Cardiac septum (tissue), 1 donor: ENCODE measurements at places on chromosomes 16 and 17.

- DNase-seq, result no peak
These were observed 12.6 kb upstream of the FOXJ1 start for GRCh38 chr17:76153640-76154039.

- no peak for DNase-seq
These were observed 89.4 kb downstream of the YPEL2 start for GRCh38 chr17:59420901-59421300.

DNA sequence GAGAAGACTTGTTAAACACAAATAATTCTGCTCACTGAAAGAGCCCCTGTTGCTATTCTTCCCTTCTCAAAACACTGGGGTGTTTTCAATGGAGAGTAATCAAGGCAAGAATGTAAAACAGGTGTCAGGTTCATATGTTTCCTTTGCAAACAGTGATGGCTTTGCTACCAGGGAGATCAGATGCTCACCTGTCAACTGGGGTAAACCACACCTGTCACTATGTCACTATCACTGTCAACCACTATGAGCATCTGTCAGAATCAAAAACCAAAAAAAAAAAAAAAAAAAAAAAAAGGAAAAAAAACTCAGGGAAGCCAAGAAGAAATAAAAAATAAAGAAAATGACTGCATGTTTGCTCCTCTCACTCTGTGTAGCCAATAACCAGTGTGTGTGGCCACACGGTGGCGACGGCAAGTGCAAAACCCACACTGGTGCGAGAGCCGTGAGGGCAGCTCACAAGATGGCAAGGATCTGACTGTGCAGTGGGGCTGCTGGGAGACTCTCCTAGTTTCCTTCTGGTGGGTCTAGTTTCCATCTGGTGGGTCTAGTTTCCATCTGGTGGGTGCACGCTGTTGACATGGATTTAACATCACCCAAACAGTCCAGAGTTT is 22.7 kb downstream of the USP22 start:
- DNase-seq, result no peak

DNA sequence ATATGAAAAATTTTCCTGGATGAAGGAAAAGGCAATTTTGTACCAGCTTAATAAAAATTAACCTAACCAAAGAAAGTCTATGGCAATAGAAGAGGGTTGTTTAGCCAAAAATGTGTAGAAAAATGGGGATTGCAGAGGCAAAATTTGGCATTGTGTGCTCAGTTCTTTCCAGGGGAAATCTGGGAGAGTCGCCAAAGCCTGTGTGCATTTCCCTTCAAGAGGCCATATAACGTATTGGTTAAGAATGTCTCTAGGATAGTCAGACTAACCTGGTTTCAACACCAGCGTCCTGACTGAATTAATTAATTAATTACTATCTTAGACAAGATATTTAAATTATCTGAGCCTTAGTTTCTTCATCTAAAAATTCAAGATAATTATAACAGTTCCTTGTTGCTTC is 44.8 kb upstream of the HLF start:
- no peak for DNase-seq

DNA sequence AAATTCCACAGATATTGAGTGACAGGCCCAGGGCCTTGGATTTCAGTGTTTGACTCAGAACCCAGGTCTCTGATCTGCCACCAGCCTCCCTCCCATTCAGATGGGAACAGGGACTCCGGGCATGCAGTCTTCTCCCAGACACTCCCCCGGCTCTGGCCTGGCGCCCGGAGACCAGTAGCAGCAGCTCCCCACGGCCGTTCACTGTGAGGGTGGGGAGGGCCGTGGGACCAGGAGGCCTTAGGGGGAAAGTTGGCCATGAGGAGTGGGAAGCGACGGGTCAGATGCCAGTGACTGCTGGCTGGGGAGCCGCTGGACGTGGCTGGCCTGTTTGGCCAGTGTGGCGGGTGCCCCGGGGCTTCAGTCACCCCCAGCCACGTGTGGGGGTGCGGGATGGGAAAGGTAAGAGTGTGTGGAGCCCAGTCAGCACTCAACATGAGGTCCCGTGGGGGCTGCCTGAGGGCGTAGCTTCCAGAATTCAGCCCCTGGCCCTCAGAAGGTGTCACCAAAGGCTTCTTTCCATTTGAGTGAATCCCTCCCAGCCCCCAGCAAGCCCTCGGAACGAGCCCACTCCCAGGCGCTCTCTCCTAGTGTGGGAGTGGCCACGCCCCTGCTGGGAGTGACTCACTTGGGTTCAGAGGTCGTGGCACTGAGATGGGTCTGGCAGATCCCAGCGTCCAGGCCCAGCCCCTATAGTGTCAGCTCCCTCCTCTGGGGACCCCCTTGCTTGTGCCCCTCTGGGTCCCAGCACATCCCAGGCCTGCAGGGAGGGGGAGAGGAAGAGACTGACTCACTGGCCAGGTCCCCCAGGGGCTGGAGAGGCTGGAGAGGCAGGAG is 309.4 kb downstream of the SEC14L1 start:
- DNase-seq, result no peak

GRCh38 chr17:41513168-41513547 is 5.5 kb downstream of the KRT15 start:
- no peak for DNase-seq

GRCh38 chr17:48998587-48999440 is 1.6 kb downstream of the IGF2BP1 start:
- DNase-seq, result no peak

- DNase-seq, result peak; percentile 87
These were observed 5.6 kb downstream of the NT5C start for GRCh38 chr17:75125984-75126383.

DNA sequence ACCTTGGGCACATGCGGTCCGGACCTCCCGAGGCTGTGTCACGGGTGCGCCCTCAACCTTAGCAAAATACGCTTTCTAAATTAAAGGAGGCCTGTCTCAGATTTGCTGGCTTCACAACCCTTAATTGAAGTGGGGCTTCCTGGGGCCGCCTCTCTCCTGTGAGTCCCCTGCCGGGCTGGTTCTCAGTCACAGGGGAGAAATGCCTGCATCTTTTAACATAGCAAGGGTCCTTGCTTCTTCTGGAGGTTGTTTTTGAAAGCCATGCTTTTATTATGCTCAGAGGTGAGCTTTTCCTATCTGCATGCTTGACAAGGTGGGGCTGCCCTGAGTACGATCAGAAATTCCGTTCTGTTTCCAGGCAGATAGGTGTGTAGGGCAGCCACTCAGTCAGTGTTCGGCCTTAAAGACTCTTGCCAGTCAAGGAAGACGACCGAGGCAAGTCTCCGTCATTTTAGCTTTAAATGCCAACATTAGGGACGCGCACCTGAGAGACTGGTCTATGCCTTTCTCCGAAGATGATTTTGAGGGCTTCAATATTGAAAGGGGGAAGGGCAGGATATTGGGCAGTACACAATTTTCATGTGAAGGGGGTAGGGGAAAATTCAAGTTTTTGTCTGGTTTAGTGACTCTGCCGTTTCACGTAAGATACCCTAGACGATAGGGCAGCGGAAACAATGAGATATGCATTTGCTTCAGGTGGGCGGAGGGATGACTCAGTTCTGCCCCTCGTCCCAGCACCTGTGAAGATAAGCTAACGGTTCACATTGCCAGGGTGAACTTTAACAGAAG is 5.5 kb upstream of the SLC7A5 start:
- DNase-seq, result no peak

DNA sequence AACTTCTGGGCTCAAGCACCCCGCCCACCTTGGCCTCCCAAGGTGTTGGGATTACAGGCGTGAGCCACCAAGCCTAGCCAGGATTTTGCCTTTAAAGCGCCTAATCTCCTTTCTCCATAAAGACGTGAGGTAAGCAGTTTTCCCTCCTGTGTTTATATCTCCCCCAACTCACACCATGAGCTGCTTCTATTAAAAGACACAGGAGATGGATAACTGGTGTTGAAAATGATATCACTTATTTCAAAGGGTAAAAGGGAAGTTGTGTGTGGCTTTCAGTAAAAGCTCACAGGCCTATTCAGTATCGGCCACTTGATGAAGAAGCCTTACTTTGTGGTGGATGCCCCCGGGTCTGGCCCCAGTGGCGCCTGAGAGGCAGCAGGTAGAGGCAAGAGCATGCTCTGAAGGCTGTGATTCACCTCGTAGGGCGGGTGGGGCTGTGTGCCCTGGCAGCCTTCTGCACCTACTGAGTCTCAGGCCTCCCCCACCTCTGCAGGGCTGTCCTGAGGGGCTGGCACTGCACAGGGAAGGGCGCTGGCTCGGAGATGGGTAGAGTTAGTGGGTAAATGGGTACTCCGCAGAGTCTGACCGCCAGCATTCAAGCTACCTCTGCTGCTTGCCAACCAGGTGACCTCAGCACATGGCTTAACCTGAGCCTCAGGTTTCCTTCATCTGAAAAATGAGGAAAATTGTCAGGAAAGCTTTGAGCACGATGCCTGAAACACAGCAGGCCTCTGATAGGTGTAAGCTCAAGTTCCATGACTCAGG is 146.8 kb downstream of the CLEC16A start:
- DNase-seq, result no peak

DNA sequence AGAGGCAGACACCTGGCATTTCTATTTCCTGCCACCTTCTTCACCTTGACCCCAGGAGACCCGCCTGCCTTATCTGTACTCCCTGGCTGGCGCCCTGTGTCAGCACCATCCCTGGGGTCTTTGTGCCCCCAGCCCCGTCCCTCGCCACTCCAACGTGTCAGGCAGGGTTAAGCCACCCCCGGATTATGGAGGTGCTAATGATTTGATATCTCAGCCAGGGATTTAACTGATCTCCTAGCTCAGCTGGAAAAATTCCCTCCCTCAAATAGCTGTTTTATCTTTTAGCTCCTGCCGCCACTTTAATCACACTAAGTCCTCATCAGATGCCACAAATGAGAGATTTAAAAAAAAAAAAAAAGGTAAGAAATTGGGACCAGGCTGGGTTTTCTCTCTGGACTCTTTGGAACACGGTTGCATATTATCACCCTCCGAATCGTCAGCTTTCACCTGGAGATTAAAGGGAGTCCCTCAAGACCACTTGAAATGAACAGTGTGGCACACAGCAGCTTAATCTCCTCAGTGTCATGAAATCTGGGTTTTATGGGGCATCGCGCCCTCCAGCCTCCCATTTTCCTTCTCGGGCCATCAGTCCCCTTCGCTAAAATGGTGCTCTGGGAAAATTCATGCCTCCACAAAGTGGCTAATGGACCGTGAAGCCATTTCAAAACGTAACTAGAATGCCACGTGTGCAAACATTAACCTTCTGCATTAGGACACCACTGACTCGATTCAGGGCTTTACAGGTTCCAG is 26.2 kb upstream of the WFDC1 start:
- DNase-seq, result no peak

GRCh38 chr16:14306485-14307058 is 235.5 kb downstream of the MRTFB start:
- DNase-seq, result no peak

GRCh38 chr16:82605863-82606620 is 20.7 kb upstream of the CDH13 start:
- DNase-seq, result no peak

GRCh38 chr16:3183445-3184139 is 4.4 kb upstream of the OR1F1 start:
- DNase-seq, result no peak

DNA sequence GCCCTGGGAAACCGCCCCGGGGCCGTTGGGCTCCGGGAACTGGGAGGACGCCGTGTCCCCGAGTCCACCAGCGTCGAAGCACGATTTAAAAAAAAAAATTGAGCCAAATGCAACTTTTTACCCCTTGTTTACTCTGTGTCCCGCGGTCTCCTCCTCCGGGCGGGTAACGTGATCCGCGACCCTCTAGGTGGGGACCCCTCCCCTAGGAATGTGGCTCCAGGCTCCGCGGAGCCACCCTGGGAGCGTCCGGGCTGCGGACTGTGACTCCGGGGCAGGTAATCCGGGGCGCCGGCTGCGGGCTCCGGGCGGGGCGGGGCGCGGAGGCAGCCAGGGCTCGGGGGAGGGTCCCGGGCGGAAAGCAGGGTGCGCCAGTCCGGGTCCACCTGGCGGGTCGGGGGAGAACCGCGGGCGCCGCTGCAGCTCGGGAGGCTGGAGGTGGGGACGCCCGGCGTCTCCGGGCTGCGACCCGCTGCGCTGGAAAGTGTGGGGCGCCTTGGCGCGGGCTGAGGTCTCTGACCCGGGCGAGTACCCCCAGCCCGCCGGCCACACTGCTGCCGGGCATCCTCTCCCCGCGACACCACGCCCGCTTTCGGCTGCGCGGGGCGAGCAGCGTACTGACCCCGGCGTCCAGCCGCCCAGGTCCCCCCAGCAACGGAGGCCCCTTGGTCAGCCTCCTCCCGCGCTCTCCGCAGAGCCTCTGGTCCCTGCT is 852 bp upstream of the HELZ start:
- DNase-seq, result no peak

GRCh38 chr16:74575807-74576643 is 30.9 kb downstream of the GLG1 start:
- DNase-seq, result no peak

DNA sequence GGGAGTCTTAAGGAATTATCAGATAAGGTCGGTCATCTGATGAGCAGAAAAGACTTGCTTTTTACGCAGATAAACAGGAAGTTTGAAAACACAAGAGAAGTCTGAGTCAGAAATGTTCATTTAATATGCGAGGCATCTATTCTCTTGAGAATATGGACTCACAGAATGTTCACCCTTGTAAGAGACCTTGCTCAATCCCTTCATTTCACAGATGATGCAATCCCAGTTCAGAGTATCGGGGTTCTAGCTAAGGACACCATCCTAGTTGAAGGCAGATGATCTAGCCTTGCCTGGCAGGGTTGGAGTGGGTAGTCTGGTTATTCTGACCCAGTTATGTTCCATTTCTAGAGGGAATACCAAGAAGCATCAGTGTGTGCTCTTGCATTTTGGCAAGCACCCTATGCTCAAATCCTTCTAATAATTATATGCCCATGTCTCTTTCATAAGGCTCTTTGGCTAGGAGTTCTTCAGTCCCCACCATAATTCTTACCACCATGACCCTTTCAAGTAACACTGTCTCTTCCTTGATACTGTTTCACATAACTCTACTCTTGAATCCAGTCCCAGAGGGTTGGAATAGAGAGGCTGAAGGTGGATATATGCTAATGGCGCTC is 42.5 kb downstream of the YPEL2 start:
- no peak for DNase-seq

DNA sequence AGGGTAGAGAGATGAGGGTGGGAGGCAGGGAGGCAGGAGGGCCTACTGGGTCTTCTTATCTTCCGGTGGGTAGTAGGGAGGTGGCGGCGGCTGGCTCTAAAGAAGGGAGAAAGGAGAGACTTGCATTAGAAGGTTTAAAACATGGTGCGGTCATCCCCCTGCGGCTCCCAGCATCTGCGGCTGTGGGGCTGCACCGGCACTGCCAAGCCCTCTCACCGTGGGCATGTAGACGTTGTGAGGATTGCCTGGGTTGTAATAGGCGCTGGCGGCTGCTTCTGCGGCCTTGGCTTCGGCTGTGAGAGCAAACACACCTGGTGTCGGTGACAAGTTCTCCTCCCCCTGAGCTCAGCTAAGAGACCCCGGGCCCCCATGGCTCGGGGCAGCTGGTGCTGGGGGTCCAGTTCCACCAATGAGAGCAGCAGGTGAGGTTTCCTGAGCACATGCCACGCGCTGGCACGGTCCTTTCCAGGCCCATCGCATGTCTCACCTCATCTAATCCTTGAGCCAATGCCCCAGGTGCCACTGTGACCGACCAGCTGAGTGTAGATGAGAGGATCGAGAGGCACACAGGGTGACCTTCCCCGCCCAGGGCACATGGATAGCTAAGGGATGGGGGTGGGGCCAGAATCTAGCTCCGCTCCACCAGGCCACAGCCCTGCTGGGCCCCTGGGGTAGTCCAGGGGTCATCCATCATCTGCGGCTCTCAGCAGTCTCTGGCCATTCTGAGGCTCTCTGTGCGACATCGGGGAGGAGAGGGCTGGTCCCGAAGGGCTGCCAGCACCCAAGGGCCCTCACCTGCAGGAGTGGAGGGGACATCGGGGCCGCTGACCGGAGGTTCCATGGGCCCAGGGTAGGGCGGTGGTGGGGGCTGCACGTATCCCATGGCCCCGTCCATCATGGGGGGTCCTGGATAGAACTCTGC is 2.7 kb upstream of the UNC13D start:
- DNase-seq, result no peak
